ENCODE measurements at places on chromosomes 5 and 9.
A peak's percentile ranks its signal among the peaks of the same experiment; 100 is the strongest.

DNA sequence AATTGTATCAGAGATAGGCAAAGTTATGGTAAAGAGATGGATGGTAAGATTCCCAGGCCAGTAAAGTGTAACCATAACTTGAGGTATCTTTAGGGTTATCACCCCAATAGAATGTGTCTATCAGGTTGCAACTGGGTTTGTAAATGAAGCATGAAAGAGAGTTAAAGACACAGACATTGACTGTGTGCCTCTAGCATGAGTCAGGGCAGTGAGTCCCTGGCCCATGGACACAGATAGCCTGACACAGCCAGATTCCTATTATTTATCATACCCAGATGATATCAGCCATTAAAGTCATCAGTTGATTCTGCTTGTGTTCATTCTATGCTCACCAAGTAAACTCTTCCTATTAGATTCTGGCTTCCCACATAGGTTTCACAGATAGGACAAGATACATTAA, 33.5 kb upstream of the SNAPC3 start:
- no peak for DNase-seq

DNA sequence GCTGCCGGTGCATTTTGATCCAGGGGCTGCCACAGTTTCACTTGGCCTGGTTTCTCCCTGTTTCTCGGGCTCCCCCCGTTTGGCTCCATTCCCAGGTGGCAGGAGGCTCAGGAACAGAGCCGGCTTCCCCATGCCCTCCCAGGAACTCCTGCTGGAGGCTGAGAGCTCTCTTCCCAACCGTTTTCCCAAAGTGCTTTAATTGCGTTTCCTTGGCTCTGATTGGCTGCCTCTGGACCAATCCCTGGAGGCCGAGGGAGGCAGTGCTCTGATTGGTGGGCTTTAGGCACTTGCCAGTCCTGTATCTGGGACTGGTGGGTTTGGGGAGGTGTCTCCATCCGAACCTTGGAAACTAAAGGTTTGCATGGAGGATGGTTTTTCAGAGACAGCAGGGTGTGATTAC, 4.9 kb downstream of the TSPAN17 start:
- peak; percentile 94 for DNase-seq

DNA sequence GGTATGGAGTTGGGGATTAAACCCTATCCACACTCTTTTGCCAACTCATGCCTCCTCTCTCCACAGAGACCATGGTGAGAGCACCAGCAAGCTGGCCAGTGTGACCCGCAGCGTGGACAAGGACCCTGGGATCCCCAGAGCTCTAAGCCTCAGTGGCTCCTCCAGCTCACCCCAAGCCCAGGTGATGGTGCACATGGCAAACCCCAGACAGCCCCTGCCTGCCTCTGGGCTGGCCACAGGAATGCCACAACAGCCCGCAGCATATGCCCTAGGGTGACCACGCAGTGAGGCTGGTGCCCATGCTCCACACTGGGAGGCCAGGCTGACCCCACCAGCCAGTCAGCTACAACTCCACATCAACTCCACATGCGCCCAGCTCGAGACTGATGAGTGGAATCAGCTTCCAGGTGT, 11.5 kb upstream of the CARD19 start:
- no peak for DNase-seq

DNA sequence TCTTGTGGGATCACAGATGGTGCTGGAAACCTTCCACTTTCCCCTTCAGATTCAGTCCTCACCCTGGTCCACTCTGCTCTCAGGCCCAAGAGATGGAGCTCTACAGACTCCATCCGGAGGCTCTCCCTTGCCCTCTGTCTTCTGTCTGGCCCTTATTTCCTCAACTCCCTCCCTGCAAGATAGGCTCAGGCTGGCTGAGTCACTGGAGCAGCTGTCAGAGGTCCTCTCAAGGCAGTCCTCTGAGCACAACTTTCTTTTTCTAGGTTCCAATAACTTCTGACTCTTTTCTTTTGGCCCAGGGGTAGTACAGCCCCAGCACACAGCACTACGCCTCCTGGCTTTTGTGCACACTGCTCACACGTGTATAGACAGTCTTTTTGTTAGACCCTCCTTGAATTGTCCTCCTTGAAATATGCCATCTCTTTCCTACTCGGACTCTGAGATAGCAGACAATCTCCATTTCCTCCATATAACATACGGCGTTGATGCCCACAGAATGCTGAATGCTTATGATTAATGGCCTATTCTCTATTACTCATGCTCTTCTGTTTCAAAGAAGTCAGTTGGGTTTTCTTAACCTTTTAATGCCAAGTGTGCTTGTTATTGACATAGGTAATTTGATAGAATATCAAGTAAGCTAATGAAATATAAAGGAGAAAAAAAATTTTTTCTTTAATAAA, 193.1 kb downstream of the SLC12A2 start:
- DNase-seq: no peak

- DNase-seq: no peak
Measured at GRCh38 chr9:138007566-138007917, 130.0 kb downstream of the CACNA1B start.

GRCh38 chr9:13446286-13446937, 166.9 kb upstream of the MPDZ start:
- DNase-seq: no peak

DNA sequence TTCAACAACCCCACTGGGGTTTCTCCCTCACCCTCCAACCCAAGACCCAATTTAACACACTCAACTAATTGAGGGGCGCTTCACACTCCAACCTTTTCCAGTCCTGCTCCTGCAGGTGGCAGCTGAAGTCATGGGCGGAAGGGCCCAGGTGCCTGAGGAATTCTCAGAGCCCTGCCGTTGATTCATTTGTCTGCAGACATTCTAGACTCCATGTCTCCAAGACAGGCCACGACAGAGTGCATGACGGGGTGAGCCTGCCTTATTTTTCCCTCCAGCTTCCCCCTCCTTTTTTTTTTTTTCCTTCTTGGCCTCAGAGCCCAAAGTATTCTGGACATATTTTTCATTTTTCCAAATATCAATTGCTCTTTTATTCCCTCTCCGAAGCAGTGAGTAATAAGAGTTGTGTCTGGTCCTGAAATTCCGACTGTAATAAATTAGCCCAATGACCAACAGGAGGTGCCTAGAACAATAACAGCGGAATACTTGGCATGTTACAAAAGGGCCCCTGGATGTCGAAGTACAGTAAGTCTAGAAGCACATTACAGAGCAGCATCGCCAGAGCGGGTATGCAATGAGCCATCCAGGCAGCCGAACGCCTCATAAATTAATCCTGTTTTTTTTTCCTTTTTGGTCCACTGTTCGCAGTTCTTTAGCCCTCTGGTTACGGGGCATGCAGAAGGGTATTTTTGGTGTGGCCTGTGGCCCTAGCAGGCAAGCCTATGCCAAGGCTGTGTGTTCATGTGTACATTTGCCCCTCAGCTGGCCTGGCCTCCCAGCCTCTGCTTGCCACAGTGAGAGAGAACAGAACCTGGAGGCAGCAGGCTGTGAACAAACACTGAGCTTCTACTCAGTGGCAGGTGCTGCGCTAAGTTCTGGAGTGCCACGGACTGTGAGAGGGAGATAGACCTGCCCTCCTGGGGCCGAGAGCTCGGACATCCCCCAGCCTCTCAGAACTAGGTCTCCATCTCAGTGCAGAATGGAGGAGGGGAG, 8.6 kb upstream of the SMIM23 start:
- DNase-seq: no peak

Data from NCI-H446 (cell line).